DMS79 treated with DMSO at 0.1 percent for 48 hours (cell line): ENCODE measurements at places on chromosomes 11 and 22.

DNA sequence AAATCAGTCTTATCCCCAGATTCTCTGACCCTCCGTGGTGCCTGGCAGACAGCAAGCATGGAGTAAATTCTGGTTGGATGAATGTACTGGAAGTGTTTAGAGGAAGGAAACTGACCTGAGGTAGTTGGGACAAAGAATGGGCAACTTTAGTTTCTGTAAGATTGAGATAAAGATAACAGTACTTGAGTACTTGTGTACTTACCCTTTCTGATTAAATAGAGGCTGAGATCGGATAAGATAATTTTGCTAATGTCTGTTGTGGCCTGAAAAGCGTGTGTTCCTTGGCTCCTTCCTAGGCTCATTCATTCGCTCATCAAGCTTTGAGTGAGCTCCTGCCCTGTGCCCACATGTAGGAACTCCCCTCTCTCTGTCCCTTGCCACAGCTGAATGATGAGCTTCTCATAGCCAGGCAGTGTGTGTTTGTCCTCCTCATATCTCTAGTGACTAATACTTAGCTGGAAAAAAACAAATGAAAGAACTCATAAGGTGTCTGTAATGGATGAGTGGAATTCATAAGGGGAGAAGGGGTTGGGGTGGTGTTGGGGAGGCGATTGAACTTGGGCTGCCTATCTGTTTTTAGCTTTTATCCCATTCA lies 118.1 kb downstream of the DBX1 start:
- DNase-seq, result no peak

- no peak for DNase-seq
Measured at GRCh38 chr11:87437133-87437843, 399.6 kb downstream of the TMEM135 start.

DNA sequence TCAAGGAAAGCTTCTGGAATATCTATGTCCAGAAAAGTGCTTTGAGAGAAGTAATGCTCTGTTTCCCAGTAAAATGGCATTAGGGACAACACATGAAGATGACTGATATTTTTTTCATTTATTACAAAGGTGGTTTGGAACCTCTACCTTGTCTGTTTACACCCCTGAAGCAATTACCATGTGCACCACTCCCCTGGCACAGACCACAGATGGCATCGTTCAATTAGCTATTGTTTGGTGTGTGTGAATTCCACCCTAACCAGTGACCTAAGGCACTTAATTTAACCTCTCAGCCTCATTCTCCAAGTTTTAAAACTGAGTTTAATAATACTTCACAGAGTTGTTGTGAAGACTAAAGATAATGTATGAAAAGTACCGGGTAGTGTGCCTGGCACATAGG lies 127.6 kb upstream of the BMAL1 start:
- DNase-seq, result no peak

- no peak for DNase-seq
Measured at GRCh38 chr11:10925149-10925926, 67.5 kb upstream of the ZBED5 start.

GRCh38 chr11:120261931-120262330 lies 22.0 kb downstream of the POU2F3 start:
- no peak for DNase-seq

DNA sequence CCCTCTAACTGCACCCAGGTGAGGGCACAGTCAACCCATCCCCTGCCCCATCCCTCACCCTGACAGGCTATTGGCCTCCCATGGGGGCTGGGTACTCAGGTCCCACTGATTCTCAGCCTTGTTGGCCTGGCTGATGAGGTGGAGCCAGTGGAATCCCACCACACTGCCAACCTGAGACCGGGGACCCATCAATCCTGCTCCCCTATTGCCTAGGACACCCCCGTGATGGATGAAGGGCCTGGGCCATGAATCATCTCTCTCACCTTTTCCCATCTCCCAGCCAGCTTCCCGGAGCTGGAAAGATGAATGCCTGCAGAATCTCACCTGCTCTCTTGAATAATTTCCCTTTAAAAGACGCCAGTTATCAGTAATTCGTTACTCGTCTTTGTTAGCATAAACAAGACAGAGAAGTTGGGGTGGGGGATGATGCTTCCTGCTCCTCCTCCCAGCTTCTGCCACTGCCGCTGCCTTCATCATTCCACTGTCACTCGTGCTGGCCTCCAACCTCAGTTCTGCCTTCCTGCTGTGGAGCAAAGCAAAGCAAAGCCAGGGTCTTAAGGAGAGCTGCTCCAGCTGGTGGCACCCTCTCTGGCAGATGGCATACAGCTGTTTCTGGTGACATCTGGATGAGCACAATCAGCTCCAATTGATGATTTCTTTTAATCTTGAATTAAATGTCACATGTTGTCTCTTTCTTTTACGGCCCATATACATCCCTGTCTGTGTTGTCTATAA lies 204.0 kb upstream of the NECTIN1 start:
- DNase-seq, result no peak

DNA sequence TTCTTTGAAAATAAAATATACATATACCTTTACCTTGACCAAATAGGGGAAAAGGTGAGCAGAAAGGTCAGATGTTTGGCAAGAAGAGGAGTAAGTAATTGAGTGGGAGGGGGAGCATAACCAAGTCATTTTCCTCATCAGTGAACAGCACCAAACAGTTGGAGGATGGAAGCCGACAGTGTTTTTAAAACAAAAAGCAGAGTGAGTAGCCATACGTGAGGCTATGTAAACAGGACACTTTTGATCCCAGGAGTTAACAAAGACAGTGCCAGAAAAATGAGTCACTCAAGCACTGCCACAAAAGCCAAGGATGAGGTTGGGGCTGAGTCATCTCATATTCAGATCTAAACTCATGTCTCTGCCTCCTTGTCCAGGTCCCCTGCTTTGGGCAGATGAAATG lies 734.7 kb downstream of the KCNA4 start:
- DNase-seq, result no peak

DNA sequence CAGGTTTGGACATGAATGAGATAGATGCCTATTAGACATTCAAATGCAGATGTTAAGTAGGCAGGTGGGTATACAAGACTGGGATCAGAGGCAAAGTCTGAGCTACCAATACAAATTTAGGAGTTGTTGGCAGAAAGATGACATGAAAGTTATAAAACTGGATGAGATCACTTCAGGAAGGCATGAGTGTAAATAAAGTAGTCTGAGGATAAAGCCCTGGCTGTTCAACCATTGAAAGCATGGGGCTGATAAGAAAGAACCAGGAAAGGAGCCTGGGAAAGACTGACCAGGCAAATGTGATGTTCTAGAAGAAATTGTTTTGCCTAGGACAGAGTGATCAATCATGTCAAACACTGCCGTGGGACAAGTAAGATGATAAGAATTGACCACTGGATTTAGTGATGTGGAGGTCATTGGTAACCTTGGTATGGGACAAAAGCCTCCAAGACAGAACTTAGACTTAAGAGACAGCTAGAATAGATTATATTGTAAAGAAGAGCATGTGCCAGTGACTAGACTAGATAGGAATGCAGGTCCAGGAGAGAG lies 98.5 kb downstream of the EHF start:
- no peak for DNase-seq

DNA sequence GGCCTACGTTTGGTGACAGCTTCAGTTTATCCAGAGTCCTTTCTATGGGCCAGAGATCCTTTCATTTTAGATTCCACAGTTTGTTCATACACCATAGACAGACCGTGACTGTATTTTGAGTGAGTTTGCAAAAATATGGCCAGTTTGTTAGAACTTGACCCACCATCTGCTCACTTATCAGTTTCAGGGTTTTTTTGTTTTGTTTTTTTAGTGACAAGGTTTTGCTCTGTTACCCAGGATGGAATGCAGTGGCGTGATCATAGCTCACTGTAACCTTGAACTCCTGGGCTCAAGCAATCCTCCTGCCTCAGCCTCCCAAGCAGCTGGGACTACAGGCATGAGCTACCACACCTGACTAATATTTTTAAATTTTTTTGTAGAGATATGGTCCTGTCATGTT lies 9.1 kb upstream of the CKAP5 start:
- no peak for DNase-seq

GRCh38 chr11:70080763-70081162 lies 2.6 kb downstream of the ANO1 start:
- DNase-seq, result no peak

- no peak for DNase-seq
Measured at GRCh38 chr11:82373781-82374542, 359.7 kb downstream of the FAM181B start.

DNA sequence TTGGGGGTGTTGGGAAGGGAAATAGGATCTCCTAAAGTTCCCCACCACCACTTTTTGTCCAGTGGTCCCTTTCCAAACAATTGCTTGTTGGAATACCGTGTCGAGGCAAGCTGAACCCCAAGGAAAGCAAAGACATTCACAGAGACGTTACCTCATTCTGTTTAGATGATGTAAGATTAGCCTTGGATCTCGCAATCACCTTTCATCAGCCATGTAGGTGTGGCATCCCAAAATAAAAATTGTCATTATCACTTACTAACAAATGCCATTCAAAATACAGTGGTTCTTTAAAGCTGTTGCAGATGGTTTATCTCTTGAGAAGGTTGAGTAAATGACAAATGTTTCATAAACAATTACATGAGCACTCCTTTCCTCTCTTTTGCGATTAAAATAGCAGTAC lies 86.5 kb upstream of the SLC25A18 start:
- DNase-seq, result no peak

- no peak for DNase-seq
Measured at GRCh38 chr11:130849215-130849568, 67.1 kb downstream of the SNX19 start.

GRCh38 chr11:86668929-86669328 lies 3.5 kb downstream of the ME3 start:
- DNase-seq, result no peak

- DNase-seq, result no peak
Measured at GRCh38 chr11:90803366-90803765, 580.5 kb upstream of the CHORDC1 start.

DNA sequence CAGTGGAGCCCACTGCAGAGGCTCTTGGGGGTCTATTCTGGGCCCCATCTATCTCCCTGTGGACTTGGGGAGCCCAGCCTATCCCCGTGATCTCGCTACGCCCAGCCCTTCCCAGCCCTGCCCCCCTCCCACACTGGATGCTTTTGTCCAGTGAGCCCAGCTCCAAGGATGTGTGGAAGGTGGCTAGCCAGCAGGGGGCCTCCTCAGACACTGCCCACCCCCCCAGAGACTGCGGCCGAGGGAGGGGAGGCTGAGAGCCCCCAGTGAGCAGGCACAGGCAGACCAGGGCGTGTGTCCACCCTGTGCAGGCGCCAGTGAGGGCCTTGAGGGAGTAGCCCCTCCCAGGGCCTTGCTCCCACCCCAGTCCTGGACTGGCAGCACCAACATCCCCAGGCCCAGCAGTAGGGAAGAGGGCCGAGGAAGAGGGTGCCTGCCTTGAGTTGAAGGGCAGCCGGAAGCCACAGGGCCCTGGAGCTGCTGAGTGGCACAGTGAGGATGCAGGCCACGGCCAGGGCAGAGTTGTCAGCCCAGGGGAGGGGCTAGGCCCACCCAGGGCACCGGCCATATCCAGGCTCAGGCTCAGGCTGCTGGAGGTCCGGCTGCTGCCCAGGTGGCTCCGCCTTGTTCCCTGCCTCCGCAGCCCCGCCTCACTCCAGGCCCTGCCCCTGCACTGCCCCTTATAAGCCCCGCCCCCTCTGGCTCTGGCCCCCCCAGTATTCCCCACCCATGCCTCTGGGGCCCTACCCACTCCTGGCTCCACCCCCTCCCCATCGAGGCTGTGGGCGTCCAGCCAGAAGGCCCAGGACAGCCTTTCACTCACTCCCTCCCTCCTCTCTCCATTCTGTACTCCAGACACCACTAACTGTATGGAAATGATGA lies 28.0 kb downstream of the MOB2 start:
- DNase-seq, result peak; percentile 62

DNA sequence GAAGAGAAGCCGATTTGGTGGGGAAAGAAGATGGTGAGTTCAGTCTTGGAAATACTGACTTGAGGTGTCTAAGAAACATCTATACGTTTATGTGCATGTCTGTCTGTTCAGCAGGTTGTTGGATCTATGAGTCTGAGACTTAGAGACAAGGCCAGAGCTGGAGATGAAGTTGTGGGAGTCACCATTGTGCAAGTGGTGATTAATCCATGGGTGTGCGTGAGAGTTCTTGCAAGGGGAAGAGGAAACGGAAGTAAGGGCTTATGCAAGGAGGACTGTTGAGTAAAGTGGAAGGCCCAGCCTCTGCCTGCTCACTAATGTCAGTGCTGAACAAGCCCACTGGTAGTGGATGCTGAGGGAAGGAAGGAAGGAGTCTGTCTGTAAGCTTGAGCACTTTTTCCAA lies 9.7 kb downstream of the TMEM45B start:
- no peak for DNase-seq

- no peak for DNase-seq
Measured at GRCh38 chr11:13745165-13745564, 76.7 kb downstream of the FAR1 start.

DNA sequence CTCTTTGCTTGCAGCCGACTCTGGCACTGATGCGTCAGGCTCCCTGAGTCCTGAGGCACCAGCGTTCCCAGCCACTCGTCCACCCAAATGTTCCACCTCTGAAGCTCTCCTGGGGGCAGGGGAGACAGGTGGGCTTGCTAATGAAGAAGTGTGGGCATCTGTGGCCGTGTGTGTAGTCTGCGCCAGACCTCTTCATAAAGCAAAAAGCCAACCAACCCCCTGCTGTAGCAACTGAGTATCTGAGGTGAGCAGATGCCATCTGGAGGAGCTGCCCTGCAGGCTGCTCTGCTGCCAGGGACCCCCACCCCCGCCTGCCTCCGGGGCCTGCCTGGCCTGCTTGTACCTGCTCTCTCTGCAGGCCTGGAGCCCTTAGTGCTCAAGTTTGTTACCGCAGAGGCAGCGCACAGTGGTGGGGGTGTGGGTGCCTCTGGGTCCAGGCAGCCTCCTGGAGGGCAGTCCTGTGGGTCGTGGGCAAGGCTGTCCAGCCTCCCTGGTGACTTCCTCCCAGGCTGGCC lies 272.5 kb downstream of the TBC1D22A start:
- DNase-seq, result peak; percentile 24

DNA sequence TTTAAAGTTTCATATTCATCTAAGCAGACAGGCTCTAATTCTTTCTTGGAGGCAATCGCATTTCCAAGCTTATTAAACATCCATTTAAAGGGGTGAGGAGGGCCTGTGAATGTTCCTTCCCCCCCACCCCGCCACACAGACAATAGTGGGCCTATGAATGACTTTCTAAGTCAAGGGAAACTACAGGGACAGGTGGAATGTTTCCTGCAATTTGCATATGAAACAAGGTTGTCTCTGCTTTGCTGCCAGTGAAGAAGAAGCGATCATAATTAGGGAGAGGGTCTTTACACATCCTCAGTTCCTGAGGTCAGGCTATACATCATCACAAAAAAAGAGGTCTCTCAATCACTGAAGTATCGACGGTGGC lies 127.9 kb upstream of the OPCML start:
- DNase-seq, result no peak

DNA sequence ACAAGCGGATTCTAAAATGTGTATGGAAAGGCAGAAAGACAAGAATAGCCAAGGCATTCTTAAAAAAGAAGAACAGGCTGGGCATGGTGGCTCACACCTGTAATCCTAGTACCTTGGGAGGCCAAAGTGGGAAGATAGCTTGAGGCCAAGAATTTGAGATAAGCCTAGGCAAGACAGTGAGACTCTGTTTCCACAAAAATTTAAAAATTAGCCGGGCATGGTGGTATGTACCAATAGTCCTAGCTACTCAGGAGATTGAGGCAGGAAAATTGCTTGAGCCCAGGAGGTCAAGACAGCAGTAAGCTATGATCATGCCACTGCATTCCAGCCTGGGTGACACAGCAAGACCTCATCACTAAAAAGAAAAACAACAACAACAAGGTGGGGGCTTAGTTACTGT lies 46.0 kb upstream of the PPP2R1B start:
- DNase-seq, result no peak
